ENCODE measurements at places on chromosomes 11 and 22.

GRCh38 chr11:107218123-107219013 lies 200.1 kb upstream of the GUCY1A2 start:
- no peak for DNase-seq

DNA sequence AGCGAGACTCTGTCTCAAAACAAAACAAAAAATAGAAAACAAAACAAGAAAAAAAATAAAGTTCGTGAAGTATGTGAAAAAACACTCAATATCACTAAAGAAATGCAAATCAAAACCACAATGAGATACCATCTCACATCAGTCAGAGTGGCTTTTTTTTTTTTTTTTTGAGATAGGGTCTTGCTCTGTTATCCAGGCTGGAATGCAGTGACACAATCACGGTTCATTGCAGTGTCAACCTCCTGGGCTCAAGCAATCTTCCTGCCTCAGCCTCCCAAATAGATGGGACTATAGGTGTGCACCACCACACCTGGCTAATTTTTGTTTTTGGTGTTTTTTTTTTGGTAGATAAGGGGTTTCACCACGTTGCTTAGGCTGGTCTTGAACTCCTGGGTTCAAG lies 37.5 kb downstream of the ATG16L2 start:
- no peak for DNase-seq

- no peak for DNase-seq
These were observed 24.1 kb downstream of the USP35 start for GRCh38 chr11:78212586-78213371.

DNA sequence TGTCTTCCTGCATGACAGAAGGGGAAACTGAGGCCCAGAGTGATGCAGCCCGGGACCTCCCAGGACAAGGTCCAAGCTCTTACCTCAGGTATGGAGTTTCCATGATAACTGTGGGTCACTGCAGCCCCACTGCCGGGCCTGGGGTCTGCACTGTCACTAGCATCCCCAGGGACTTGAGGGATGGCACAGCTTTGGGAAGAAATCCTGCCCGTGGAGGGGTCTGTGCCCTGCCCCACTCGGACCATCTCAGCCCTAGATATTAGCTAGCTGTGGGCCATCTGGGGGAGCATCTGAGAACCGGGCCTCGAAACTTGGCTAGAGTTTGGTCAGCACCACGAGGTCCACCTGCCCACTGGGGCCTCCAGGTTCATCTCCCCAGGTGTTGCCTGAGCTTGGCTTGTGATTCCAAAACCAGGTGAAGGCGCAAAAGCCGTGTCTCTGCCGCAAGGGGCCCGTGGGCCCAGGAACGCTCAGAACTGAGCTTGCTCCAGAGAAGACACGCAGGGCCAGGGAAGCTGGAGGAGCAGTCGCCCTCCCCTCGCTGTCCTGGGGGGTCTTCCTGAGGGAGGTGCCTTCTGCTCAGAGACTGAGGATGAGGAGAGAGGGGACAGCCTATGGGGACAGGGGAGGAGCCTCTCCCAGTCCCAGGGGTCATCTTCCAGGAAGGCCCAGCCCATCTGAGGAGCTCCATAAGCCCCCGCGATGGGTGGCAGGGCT lies 4.8 kb downstream of the LINC01488 start:
- no peak for DNase-seq
